NCI-H345 (cell line): ENCODE measurements at places on chromosomes 1 and 21.

DNA sequence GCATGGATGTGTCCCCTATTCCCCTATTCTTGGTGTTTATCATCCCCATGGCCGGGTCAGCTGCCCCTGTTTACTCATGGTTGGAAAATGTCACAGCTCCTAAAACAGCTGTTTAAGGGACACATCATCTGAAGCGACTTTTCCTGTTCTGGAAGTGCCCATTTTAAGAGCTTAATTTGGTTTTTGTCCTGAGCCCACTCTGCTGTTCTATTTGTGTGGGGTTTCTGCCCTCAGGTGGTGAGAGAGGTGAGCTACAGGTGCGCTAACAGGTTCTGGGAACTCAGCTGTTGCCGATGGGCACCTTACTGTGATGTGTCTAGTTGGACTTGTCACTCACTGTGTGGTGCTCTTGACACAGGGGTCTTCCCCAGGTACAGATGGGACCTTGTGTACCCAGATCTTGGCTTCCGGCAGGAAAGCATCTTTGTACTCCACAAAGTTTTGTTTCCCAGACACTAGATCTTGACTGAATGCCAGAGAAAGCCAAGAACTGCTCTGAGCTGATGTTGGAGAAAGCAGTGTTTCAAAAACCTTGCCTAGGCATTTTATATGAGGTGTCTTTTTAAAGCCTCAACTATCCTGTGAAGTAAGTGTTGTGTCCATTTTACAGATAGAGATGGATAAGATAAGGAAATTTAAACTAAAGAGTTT is 59.0 kb upstream of the CD1D start:
- peak; percentile 18 for DNase-seq

DNA sequence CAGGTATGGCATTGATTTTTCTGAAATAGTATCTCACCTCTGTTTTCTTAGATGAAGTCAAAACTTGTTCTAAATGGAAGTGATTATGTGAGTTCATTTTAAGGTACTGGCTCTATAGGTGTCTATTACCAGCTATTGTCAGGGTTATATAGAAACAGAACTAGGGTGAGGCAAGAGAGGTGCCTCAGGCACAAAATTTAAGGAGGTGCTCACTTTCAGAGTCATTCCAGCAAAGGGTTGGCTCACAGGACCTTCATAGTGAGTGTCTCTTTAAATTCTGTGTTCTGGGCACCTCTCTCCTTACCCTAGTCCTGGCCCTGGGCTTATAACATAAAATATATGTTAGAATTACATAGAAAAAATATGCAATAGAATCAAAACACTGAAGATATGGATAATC is 49.3 kb downstream of the KIAA0319L start:
- no peak for DNase-seq

- DNase-seq = no peak
Observed at GRCh38 chr1:44515416-44515815, 110.4 kb downstream of the RNF220 start.

- DNase-seq = no peak
Observed at GRCh38 chr1:98280049-98280448, 359.2 kb upstream of the DPYD start.

GRCh38 chr1:40003156-40004093 is 37.1 kb upstream of the CAP1 start:
- DNase-seq = no peak

DNA sequence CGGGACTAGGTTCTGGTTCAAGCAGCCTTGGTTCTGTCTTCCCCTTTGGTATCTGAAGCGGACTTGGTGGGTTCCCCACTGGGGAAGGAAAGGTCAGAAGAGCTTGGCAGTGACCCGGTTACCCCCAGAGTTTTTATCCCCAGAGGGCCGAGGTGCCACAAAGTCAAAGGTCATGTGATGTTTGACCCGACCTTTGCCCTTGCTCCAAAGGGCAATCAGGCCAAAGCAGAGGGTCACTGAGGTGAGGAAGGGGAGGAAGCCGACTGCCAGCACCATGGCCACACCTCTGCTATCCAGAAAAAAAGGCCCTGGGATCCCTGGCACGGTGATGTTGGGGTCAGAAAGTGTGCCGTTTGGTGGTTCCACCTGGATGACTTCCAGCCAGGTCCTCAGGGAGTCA is 4.4 kb downstream of the LINGO4 start:
- DNase-seq = no peak

- peak; percentile 78 for DNase-seq
Observed at GRCh38 chr1:223683586-223684487, 18.3 kb upstream of the CAPN8 start.

DNA sequence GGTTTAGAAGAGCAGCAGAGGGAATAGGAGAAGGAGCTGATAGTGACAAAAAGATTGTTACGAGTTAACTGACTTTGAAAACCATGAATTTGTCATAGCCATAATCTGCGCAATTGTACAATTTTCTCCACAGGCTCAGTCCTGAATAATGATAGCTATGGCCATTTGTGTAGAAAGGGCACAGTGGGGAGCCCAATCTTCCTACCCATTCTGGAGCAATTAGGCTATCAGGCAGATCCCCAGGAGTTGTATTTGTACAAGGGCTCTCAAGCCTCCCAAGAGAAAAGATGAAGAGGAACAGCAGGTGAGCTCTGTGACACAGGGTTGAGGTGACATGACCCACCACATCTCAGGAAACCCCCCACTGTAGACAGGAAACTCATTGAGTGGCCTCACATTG is 42.1 kb upstream of the SAMD13 start:
- DNase-seq = peak; percentile 77

- no peak for DNase-seq
Observed at GRCh38 chr1:231395076-231395997, 26.8 kb downstream of the EGLN1 start.

GRCh38 chr1:119816407-119816806 is 5.1 kb upstream of the REG4 start:
- no peak for DNase-seq

- no peak for DNase-seq
Observed at GRCh38 chr1:191641420-191642260, 516.6 kb upstream of the RGS18 start.

DNA sequence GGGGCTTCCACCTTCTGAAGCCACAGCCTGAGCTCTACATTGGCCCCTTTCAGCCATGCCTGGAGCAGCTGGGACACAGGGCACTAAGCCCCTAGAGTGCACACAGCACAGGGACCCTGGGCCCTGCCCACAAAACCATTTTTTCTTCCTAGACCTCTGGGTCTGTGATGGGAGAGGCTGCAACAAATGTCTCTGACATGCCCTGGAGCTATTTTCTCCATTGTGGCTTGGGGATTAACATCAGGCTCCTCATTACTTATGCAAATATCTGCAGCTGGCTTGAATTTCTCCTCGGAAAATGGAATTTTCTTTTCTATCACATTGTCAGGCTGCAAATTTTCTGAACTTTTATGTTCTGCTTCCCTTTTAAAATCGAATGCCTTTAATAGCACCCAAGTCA is 795.7 kb downstream of the LTN1 start:
- no peak for DNase-seq

GRCh38 chr1:918843-919242 is 4.9 kb upstream of the SAMD11 start:
- DNase-seq = no peak

DNA sequence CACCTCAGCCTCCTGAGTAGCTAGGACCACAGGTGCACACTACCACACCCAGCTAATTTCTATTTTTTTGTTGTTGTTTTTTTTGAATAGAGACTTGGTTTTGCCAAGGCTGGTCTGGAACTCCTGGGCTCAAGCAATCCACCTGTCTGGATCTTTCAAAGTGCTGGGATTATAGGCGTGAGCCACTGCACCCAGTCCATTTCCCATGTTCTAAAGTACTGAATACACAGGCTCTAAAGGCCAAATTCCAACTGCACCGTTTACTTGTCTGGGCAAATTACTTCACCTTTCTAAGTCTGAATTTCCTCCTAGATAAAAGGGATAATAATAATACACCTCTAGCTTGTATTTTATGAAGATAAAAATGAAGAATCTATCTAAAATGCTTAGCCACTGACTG is 39.6 kb downstream of the FRRS1 start:
- DNase-seq = no peak

DNA sequence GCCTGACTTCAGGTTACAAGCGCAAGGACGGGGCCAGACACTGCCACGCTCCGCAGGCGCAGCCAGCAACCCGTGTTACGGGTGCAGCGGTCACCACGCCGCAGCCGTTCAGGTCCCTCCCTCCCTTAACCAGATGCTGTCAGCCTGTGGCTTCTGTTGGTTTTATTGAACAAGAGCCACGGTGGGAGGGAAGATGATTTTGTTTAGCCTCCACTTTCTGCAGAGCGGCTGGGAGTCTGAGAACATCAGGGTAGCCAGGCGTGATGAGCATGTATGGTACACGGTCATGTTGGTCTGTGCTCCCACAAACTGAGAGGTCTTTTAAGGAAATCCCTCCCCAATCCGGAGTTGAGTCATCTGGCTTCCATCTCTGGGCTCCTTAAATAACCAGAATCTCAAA is 18.5 kb upstream of the ADARB1 start:
- no peak for DNase-seq

GRCh38 chr1:219917851-219918466 is 10.4 kb downstream of the SLC30A10 start:
- DNase-seq = no peak

GRCh38 chr1:174954073-174954460 is 45.7 kb upstream of the CACYBP start:
- DNase-seq = peak; percentile 91

- no peak for DNase-seq
Observed at GRCh38 chr1:201454608-201455007, 14.4 kb downstream of the PHLDA3 start.

DNA sequence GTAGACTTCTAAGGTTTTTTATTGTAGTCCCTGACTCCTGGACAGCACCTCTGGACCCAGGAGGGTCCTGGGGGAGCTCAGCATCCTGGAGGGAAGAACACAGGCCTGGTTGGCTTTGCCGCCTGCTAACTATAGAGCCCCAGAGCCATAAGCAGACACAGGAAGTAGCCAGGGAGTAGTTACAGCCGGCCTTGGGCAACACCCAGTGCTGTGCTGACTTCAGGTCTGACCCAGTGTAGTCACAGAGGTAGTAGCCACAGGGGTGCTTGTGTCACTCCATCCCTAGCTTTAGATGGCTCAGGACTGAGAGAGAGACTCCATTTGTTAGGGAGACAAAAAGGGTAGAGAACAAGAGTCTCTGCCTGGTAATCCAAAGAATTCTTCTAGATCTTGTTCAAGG is 21.9 kb downstream of the MCOLN2 start:
- DNase-seq = no peak

DNA sequence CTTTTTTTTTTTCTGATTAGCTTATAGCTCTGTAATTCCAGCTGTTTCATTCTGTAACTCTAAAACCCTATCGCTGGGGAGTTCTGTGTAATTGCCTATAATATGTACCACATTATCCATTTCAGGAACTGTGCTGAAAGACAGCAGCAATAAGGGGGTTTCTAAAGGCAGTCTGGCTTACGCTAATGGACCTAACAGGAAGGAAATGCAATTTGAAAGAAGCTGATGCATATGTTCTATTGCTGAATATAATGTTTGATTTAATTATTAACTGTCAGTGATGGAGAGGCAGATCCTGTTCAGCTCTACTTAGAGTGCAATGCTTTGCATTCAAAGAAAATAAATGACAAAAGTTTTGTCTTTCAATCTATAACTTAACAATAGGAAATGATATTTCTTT is 209.4 kb upstream of the SNX7 start:
- no peak for DNase-seq

- no peak for DNase-seq
Observed at GRCh38 chr1:173360487-173361063, 116.6 kb upstream of the PRDX6 start.

- peak; percentile 54 for DNase-seq
Observed at GRCh38 chr1:65958561-65959350, 166.1 kb downstream of the PDE4B start.

DNA sequence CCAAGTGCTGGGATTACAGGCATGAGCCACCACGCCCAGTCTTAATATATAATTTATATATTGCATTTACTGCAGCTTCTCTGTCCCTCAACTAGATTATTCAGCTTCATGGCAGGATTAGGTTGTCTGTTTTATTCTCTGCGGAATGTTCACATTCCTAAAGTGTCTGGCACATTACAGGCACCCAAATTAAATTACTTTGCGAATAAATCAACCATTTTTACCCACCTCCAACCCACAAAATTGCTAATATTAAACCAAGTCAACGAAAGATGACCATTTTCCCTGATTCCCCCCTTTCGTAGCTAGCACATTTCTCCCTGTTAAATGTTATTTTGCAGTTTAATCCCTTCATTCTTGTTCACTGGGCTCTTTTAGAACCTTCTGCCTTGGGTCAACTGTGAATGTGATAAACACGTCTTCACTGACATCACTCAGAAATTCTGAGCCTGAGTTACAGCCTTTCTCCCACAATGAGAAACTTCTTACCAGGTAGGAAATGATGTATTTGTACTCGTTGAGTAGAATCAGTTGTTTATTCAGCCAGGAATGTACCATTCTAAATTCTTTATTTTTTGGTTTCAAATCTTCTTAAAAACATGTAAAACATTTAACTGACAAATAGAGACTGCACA is 35.9 kb downstream of the THAP3 start:
- no peak for DNase-seq

- peak; percentile 22 for DNase-seq
Observed at GRCh38 chr1:168084396-168085231, 52.1 kb downstream of the GPR161 start.

- DNase-seq = no peak
Observed at GRCh38 chr1:19384772-19385187, 72.7 kb downstream of the SLC66A1 start.

DNA sequence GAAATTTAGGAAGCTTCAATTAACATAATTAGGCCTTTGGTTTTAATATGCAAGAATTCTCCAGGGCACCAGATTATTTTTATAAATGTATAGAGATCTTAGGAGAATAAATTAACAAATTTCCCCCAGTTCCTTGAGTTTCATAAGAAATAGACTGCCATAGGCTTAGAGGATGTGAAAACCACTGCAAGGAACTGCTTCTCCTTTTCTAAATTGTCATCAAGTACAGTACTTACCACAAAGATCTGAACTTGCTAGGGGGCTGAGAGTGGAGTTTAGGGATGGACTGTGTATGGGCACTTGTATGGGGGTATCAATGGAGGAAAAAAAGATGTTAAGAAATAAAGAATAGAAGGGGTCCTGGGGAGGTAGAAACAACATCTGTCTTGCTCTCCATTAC is 31.1 kb downstream of the LHX8 start:
- DNase-seq = no peak

DNA sequence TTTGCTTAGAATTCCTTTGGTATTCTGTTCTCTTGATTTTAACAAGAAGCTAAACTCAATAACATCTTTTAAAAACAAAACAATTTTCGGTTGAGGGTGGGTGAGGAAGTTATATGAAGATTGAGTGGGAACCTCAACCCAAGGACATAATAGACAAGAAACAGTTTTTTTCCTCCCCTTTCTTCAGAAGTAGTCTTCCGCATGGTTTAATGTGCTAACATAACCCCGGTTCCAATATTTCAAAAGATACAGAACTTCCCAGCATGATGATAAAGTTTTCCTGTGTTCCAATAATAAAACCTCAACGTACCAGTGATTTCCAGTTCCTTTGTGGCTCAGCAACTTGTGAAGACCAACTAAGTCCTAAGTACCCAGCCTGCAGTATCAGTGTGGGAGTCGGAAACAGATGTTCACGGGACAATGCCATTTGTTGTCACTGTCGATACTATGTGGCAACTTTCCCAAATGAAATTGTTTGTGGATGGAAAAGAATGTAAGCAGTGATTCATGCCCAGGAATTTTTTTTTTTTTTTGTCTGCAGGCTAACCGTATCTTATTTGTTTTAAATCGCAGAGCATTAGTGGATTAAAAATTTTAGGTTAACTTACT is 48.5 kb downstream of the NR5A2 start:
- DNase-seq = no peak

- no peak for DNase-seq
Observed at GRCh38 chr1:227124473-227124872, 184.4 kb downstream of the COQ8A start.
